ENCODE measurements at places on chromosomes 4 and X.

DNA sequence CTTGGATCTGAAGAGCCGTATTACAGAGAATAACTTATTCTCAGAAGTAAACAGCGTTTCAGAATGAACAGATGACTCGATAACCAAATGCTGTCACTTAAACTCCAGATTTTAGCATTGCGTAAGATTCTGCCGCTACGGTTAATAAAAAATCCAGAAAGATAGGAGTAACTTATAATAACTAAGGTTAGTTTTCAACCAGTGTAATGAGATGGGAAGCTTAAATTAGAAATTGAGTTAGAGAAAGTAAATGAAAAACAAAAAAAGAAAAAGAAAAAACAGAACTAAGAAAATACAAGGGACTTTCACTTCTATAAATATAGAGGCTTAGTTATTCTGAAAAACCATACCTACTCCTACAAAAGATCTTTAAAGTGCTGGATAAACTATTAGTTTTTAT, 13.1 kb upstream of the PARM1 start:
- no peak for DNase-seq

GRCh38 chrX:41085878-41086626, 807 bp downstream of the USP9X start:
- no peak for DNase-seq

GRCh38 chr4:61462451-61463326, 262.6 kb downstream of the ADGRL3 start:
- DNase-seq, result no peak

GRCh38 chr4:76984127-76984526, 34.6 kb downstream of the SEPTIN11 start:
- DNase-seq, result no peak

DNA sequence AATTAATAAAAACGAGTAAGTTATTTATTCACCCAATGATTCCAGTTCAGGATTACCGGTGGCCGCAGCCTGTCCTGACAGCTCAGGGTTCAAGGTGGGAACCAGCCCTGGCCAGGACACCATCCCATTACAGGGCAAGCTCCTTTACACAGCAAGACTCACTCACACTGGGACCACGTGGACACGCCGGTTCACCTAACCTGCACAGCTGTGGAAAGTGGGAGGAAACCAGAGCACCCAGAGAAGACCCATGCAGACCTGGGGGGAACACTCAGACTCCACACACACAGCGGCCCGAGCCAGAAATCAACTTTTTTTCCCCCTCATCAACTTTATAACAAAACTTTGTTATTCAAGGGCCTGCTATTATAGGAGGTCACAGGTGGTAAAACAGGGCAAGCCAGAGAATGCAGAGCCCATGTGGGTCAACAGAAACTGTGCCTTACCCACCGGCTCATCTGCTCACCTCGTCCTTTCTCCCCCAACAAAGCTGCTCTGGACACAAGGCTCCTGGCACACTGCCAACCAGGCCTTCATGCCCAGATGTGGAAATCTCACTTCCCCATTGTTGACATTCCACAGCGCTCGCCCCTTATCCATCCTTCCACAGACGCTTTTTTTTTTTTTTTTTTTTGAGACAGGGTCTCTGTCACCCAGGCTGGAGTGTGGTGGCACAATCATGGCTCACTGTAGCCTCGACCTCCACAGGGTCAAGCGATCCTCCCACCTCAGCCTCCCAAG, 8.0 kb upstream of the ODAPH start:
- DNase-seq, result no peak

- DNase-seq, result peak; percentile 17
These were observed 12.7 kb upstream of the PAQR3 start for GRCh38 chr4:78951862-78952472.

- no peak for DNase-seq
These were observed 9.4 kb upstream of the HERC5 start for GRCh38 chr4:88447371-88448095.

GRCh38 chrX:84064164-84064563, 123.8 kb downstream of the RPS6KA6 start:
- no peak for DNase-seq

GRCh38 chr4:17232566-17233253, 279.2 kb downstream of the QDPR start:
- DNase-seq, result no peak

DNA sequence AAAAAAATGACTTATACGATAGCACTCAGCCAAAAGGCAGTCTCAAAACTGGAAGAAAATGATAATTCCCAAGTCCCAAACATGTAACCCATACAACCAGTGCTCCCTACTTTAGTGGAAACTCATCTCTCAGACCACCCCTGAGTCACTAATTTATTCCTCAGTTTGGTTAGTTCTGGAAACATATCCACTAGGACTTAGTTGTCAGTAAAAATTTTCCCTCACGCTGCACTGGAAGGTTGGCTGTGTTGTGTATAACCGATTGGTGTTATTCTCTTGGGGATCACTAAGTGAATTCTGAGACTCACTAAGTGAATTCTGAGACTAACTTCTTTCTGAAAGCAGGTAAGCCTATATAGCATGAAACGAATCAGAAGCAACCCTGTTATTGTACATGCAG, 48.5 kb upstream of the GAB1 start:
- no peak for DNase-seq

GRCh38 chrX:23575281-23575680, 92.0 kb upstream of the PRDX4 start:
- no peak for DNase-seq

DNA sequence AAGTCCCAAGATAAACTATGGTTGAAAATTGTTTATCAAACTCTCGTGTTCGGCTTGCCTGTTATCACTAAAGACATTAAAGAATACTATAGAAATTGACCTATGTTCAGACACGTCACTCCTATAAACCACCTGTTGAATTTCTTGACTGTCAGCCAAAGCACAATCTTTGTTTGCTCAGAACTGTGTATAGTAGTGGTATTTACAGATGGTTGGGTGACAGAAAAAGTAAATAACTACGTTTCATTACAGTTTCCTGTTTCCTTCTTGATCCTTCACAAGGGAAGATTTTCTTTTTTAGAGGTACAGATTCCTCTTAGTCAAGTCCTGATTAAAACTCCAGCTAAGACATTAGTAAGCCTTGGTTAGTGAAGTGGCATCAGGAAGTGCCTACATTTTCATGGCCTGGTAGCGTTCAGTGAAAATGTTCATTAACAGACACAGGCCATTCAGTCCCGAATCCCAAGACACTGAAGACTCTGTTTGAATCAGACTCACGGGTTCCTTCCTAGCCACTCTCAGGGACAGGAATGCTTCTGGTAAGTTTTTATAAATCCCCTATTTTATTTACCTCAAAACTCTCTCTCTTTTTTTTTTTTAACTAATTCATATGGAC, at the start of gene SMIM31:
TSS of gene SMIM31 (plus strand) at position 259 of the 616 bp plus-strand sequence. CDS start 16,313 bp downstream, outside the sequence.
- DNase-seq, result no peak

- DNase-seq, result no peak
These were observed 139.0 kb downstream of the TSPAN5 start for GRCh38 chr4:98519268-98519977.

GRCh38 chr4:105963461-105964400, 68.5 kb downstream of the NPNT start:
- no peak for DNase-seq

- peak; percentile 7 for DNase-seq
These were observed 763.0 kb downstream of the DMD start for GRCh38 chrX:32448320-32448719.

GRCh38 chrX:45683914-45684313, 483.2 kb upstream of the DIPK2B start:
- no peak for DNase-seq

DNA sequence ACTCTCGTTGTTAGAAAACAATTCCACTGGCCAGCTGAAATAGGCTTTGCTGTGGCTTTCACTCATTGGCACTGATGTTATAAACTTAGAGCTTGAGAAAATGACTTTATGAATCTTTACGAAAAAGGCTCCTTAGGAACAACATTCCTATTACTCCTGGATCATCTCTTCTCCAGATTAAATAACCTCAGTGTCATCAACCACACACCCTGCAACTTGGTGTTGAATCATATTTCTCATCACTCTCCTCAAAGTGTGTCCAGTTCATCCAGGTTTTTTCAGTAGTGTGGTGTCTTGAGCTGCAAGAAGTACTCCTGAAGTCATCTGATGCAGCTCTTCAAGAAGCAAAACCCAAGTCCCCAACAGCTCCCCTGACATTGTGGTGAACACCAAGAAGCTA, 28.1 kb upstream of the ANOS1 start:
- no peak for DNase-seq

DNA sequence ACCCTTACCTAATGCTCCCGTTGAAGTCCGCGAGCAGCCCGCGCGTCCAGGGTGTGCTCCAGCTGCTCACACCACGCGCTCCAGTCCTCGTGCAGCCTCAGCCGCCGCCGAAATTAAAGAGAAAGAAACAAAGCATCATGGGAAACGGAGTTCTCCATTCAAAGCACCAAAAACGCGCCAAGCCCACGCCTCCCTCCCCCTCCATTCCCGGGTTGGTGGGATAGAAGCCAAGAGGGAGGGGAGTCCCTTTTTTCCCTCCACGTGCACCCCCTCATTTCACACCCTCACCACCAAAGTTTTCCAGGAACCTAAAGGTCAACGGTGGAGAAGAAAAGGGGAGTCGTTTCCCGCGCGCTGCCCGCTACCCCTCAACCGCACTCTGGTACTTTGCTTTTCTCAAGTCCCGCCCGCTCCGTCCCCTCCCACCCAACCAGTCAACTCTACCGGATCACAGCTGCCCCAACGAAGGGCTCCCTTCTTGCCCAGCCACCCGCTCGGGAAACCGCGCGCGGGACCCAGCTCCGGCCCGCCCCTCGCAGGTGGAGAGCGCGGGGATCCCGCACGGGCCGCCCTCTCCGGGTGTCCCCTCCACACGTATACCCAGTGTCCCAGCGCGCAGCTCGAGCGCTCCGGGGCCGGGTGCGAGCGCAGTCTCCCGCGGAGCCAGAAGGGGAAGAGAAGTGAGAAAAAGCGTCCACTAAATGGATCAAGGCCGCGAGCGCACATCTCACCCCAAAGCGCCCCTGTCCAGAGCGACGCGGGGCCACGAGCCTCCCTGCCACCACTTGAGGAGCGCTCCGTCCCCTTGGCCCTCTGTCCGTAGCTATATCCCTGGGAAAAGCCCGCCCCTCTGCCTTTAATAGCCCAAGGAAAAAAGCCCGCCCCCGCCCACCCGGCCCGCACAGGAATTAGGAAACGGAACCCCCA, 65.1 kb upstream of the CCDC160 start:
- DNase-seq, result no peak

DNA sequence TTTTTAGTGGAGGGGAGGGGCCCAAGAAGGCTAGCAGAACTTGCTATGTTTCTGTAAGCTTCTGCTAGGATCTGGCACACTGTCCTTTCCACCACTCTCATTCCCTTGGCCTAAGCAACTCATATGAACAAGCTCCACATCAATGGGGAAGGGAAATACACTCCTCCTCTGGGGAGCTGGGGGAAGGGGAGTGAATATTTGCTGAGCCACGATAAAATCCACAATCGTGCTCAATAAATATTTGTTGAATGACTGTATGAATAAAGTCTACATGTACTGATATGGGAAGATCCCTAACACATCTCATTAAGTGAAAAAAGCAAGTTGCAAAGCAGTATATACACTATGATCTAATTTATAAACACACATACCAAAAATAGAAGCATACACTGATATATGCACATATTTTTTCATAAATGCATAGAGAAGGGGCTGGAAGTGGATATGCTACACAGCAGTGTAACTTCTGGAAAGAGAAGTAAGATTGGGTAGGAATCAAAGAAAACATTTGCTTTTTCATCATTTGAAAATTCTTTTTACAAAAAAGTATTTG, 95.8 kb upstream of the EFHC2 start:
- DNase-seq, result no peak

GRCh38 chr4:113462286-113462685, 299.3 kb downstream of the CAMK2D start:
- DNase-seq, result no peak

- peak; percentile 4 for DNase-seq
These were observed 5.9 kb downstream of the APOO start for GRCh38 chrX:23901805-23902204.

DNA sequence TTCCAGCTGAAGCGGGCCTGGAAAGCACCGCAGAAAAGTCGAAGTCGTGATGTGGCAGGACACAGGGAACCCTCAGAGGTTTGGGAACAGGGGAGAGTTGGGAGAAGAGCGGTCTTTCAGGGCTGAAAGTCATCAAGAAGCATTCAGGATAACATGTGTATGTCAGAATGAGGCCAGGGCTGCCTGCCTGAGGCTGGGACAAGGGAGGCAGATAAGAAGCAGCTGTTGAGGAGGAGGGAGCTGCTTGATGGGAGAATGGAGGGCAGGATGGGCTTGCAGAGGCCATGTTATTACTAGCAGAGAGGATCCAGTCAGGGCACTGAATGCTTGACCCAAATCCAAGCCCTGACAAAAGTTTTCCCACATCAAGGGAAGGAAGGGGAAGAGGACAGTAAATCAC, 132.0 kb downstream of the ATG4A start:
- no peak for DNase-seq

GRCh38 chr4:14910411-14910810, 91.9 kb upstream of the CPEB2 start:
- DNase-seq, result no peak

GRCh38 chrX:132615391-132616131, 126.7 kb upstream of the MBNL3 start:
- DNase-seq, result no peak

- DNase-seq, result no peak
These were observed 521.2 kb downstream of the ANKRD50 start for GRCh38 chr4:124191329-124191728.

DNA sequence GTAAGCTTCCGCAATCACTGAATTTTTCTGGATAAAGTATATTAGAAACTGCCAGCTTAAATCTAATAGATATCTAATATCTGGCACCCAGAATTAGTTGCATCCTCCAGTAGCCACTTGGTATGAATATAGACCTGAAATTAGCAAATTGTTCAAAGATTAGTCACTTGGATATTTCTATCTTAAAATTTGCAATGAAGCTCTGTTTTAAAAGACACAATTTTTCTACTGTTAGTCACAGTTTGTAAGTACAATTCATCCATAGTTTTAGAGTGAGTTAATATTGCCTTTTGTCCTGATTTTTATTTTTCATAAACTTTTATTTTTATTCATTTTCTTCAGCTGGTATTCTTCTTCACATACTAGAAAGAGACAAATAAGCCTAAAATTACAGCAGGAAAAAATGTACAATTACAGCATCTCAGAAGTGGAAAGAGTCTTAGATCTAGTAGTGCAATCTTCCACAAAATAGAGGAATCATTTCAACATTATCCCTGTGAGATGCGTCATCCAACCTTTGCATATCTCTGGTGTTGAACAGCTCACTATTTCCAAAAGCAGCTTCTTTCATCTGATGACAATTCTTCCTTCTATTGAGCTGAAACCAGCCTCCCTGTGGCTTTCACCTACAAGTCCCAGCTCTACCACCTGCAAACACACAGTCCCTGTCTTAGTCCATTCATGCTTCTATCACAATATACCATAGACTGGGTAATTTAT, 190.0 kb upstream of the AR start:
- DNase-seq, result no peak

DNA sequence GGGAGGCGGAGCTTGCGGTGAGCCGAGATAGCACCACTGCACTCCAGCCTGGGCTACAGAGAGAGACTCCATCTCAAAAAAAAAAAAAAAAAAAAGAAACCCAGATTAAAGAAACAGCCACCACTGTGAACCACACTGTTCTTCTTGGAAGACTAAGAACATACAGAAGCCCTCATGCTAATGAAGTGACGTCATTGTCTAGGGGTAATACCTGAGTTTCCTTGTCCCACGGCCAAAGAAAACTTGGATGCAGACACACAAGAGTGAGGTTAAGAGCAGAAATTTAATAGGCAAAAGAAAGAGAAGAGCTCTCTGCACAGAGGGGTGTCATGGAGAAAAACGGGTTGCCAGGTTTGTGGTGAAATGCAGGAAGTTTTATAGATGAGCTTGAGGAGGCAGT, 691.6 kb downstream of the NLGN4X start:
- no peak for DNase-seq
